ENCODE measurements at places on chromosomes 13 and 19. TPM values are rescaled to one million over a fixed set of nuclear protein-coding genes. Genes with fewer than 3 reads are reported as not detected.

GRCh38 chr13:65606622-65607021, 1623.5 kb downstream of the PCDH9 start:
- no peak for DNase-seq

DNA sequence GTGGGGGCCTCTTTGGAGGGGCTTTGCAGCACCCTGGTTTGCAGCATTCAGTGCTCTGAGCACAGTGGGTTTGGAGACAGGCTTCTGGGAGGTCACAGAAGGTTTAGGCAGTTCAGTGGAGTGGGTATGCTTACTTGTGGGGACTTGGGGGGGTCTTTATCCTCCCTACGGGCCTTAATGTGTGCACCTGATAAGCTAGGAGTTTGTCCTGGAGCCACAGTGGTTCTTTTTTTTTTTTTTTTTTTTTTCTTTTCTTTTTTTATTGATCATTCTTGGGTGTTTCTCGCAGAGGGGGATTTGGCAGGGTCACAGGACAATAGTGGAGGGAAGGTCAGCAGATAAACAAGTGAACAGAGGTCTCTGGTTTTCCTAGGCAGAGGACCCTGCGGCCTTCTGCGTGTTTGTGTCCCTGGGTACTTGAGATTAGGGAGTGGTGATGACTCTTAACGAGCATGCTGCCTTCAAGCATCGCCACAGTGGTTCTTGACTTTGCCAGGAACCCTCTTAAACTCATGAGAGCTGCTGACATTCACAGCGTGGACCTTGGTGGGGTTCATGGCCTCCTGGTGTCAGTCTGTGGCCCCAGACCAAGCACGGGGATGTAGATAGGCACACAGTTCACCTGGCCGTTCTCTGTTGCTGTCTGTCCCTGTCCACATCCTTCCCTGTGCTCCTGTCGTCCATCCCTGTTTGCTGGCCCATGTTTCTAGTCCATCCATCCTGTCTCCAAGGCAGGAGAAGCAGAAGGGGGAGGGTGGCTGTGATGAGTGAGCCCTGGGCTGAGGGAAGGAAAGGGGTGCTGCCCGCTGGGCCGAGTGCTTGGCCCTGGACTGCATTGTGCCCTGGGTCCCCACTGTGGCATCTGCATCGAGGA, 2.7 kb downstream of the EGLN2 start:
- DNase-seq = no peak

- no peak for DNase-seq
Measured at GRCh38 chr13:81540777-81541176, 1199.9 kb upstream of the SPRY2 start.

GRCh38 chr19:7980168-7980567, 25.3 kb downstream of the ELAVL1 start:
- DNase-seq = no peak

Gene RASIP1
- 0.12 TPM for total RNA-seq

- peak; percentile 93 for DNase-seq
Measured at GRCh38 chr19:53868892-53869804, 1.5 kb downstream of the MYADM start.

DNA sequence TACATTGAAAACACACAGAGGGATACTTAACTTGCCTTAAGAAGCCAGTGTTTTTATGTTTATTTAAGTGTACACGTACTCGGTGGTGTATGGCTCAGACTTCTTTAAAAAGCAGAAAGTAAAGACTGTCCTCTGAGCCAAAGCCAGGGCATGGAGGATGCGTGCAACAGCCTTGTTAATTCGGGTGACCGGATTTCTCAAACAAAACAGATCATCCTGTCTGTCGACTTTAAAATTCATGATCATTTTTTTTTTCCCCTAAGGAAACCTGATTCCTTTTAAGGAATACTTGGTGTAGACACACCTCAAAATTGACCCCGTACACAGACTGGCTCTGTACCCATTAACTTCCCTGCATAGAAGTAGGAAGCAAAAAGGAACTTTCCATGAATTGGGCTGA, 124.7 kb upstream of the RNF113B start:
- no peak for DNase-seq

Gene RDH13
- 13.4 TPM for total RNA-seq

- DNase-seq = no peak
Measured at GRCh38 chr13:113095146-113096051, 10.2 kb upstream of the F7 start.

DNA sequence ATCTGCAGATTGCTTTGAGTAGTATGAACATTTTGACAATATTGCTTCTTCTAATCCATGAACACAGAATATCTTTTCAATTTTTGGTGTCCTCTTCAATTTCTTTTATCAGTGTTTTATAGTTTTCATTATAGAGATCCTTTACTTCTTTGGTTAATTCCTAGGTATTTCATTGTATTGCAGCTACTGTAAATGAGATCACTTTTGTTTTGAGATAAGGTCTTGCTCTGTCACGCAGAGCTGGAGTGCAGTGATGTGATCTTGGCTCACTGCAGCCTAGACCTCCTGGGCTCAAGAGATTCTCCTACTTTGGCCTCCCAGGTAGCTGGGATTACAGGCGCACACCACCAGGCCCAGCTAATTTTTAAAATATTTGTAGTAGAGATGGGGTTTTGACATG, 9.8 kb downstream of the CYP2A7 start:
- no peak for DNase-seq

- DNase-seq = no peak
Measured at GRCh38 chr13:90518417-90518816, 829.1 kb upstream of the MIR17HG start.

Gene TNFSF9
- 3.4 TPM for total RNA-seq

All from natural killer cell treated with Interleukin-12 subunit alpha and Interleukin-12 subunit beta and Interleukin-15 and Interleukin-18, amount 100 ng/mL, for 72 hours (primary cell).